ENCODE measurements at places on chromosomes 1 and 21.
A peak's percentile ranks its signal among the peaks of the same experiment; 100 is the strongest.

DNA sequence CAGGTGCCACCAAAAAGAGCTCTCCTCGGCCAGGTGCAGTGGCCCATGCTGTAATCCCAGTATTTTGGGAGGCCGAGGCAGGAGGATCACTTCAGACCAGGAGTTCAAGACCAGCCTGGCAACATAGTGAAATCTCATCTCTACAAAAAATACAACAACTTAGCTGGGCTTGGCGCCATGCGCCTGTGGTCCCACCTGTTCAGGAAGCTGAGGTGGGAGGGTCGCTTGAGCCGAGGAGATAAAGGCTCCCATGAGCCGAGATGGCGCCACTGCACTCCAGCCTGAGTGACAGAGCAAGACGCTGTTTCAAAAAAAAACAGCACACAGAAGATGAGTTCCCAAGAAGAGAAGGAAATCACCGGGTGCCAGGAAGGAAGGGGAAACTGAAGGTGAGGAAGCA is 67.0 kb downstream of the CHD5 start:
- DNase-seq: no peak

- DNase-seq: no peak
These were observed 79.2 kb downstream of the SGIP1 start for GRCh38 chr1:66613187-66613586.

DNA sequence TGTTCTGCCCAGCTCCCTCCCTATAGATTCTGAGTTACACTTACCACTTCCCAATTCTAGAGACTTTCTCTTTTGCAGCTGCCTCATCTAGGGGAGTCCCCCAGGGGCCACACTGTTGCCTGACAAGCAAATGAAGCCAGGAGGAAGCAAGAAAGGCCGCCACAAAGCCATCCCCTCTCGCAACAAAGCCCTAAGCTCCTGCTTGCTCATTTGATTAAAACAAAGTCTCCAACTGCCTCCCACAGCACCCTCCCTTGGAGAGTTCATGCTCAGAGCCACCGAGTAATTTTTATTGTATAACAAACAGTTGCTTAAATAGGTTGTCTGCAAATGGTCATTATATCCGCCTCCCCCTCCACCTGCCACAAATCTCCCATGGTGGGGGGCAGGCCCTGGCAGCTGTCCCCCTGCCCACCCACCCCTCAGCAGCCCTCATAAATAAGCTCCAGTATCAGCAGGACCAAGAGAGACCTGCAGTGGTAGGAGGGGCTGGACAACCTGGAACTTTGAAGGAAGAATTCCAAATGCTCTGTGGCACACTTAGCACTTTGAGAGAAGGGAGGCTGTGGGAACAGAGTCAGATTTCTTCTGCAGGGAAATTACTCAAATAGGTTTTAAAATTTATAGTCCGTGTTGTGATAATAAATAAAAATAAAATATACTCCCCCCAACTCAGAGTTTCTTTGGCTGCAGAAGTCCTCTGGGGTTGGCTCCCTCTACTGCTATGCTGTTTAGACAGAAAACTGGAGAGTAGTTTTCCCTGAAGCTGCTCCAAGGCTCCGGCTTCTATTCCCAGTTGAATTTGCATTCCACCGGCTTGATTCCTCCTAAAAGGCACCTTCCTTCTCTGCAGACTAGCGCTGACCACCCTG is 237.5 kb downstream of the TTLL7 start:
- DNase-seq: no peak

- peak; percentile 77 for DNase-seq
These were observed at the start of gene TAF13 for GRCh38 chr1:109075531-109076490. TSS of gene TAF13 (minus strand) at chr1:109076003. CDS start at chr1:109075947, 56 bp downstream.

- DNase-seq: peak; percentile 18
These were observed at the start of the genes PLA2G2C and UBXN10 for GRCh38 chr1:20185834-20186782. TSS of gene PLA2G2C (minus strand) at chr1:20186518. CDS start at chr1:20177363, 9,155 bp downstream. TSS of gene UBXN10 (plus strand) at chr1:20186096. CDS start at chr1:20190562, 4,466 bp downstream.

DNA sequence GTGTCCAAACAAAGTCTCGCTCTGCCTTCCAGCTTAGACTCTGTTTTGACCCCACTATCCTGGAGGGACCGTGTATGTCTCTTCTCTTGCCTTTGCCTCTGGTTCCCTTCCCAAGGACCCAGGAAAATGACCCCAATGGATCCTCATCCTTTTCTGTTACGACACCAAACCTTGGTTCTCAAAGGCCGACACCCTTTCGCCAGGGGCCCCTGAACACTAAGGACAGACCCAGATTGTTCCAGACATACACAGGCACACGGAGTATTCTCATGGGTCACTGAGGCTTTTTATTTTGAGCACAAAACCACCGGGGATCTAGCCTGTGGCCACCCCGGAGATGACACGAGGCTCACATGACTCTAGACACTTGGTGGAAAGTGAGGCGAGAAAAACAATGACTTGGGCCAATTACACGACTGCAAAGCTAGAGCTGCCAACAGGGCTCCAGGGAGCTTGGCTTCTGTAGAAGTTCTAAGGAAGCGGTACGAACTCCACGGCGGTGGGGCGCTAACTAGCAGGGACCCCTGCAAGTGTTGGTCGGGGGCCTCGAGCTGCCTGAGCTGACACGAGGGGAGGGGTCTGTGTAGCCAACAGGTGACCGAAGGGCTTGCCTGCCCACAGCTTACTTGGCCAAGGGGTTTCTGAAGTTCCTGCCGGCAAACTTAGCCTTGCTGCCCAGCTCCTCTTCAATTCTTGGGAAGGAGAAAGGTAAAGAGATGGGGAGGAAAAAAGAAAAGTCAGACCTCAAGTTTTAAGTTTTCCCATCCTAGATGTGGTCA is 17.6 kb downstream of the ENO1 start:
- DNase-seq: no peak

- DNase-seq: no peak
These were observed 14.7 kb upstream of the KCNE1 start for GRCh38 chr21:34526618-34527290.

- DNase-seq: no peak
These were observed 577 bp downstream of the IKBKE start for GRCh38 chr1:206470692-206471414.

- DNase-seq: no peak
These were observed 38.9 kb upstream of the HMGB4 start for GRCh38 chr1:33824971-33825370.

DNA sequence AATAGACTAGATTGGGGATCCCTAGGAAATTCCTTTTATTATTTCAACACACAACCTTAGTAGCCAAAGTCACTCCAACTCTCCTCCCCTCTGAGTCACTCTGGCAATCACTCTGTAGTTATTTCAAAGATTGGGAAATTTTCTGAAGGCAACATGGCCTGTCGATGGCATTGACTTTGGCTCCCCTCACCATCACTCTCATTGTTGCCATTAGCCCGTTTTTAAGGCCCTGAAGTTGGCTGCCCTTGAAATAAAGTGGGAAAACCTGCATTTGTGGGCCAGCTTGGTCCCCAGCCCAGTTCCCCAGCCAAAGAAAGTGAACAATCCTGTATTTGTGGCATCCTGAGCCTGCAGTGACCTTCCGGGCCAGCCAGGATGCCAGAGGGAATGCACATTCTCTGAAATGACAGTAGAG is 52.5 kb downstream of the CDC7 start:
- no peak for DNase-seq

DNA sequence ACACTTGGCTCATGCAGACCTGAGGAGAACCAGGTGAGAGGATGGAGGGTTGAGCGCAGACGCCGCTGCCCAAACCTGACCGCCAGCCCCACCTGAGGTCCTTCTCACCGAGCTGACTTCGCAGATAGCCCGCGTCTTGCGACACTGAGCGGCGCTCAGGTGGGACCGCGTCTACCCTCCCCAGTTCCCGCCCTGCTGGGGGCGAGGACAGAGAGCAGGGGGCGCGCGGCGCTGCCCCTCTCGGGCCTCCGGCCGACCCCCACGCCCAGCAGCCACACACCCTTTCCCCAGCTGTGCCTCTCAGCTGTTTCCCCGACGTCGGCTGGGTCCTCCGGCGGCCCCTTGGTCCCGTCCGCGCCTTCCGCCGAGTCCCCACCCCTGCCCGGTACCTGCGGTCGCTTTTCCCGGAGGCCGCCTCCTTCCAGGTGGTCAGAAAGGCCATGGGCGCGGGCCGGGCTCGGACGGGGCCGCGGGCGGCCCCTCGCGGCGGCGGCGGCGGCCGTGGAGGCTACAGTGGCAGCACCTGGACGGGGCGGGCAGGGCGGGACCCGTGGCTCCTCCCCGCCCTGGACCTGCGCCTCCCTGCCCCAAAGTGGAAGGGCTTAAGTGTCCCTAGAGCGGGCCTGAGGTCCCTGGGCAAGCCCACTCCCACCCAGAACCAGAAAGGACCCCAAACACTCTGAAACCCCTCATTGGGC is 14.4 kb upstream of the TTC39A start:
- DNase-seq: no peak

DNA sequence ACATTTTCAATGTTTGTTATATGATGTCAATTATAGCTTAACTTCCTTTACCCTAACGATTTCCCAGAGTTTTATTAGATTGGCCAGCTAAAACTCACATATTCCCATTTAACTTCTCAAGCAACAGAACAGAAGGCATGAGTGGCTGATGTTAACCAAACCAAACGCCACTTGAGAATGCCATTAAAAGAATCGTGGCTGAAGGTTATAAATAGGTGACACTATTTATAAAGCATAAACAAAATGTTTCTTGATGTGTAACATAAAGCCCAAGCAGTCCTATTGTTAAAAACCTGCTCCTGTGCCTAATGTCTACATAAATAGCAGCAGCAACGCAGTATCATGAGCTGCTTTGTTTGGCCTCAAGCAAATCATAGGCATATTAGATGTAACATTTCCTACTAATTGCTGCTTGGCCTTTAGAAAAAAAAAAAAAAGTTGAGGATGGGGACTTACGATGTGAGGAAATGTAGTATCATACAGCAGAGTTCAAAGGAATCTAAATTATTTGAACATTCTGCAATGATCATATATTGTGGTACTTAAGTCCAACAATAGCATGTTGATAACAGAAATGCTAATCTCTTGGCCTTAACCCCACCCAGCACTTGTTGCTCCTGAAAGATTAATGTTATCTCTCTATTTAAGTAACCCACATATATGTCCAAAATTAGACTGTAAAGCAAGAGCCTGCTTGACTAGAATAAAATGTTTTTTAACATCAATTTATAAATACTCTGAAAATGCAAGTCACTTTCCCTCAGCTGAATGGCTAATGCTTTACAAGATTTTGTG is 106.0 kb downstream of the ESRRG start:
- no peak for DNase-seq

- no peak for DNase-seq
These were observed 84.1 kb downstream of the LYPLAL1 start for GRCh38 chr1:219257751-219258150.

GRCh38 chr1:17304151-17304825 is 3.7 kb upstream of the PADI4 start:
- DNase-seq: no peak

- no peak for DNase-seq
These were observed 816 bp downstream of the HYI start for GRCh38 chr1:43452789-43453441.

- no peak for DNase-seq
These were observed 818.9 kb downstream of the KCNT2 start for GRCh38 chr1:195789321-195789720.

- no peak for DNase-seq
These were observed 46.1 kb upstream of the SYT2 start for GRCh38 chr1:202756391-202756790.

GRCh38 chr1:54766726-54767125 is 2.4 kb upstream of the PARS2 start:
- no peak for DNase-seq

- no peak for DNase-seq
These were observed 22.2 kb upstream of the HPDL start for GRCh38 chr1:45304311-45305081.

DNA sequence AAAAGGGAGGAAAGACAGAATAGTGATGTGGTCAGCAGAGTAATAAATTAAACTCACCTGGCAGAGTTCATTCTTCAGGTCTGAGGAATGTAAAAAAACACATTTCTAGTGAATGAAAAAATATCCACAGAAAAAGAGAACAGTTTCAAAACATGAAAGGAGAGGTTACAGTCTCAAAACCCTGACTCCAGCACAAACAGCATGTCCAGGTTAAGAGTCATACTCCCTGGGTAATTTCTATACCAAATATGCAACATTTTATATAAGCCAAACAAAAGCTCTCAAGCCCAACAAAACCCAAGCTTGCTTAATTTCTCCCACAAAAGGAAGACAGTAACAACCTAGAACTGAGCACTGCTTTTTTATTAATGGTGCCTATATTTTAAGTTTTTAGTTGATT is 173.0 kb downstream of the NTMT2 start:
- DNase-seq: no peak

DNA sequence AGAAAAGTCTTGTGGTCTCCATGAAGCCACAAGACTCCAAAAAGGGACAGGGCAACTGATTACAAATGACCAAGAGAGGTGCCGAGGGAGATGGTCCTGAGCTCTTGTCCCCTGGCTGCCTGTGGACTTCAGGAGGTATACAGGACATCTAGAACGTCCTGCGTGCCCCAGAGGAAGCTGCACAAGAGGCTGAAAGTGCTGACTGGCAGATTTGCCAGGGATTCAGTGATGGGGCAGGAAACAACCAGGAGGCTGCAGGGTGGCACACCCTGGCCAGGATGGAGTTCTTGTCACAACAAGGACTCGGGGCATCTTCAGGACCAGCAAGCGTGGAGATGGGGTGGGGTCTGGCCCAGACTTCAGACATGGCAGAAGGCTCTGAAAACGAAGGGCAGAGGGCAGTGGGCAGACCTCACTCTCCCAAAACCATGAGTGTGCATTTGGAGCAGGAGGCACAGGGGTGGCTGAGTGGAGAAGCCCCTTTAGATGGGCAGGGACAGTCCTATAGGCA is 13.4 kb upstream of the PKP1 start:
- no peak for DNase-seq

GRCh38 chr1:154975409-154976059 is 1.1 kb downstream of the CKS1B start:
- DNase-seq: no peak

GRCh38 chr1:37267111-37267835 is 207.1 kb upstream of the ZC3H12A start:
- DNase-seq: no peak

DNA sequence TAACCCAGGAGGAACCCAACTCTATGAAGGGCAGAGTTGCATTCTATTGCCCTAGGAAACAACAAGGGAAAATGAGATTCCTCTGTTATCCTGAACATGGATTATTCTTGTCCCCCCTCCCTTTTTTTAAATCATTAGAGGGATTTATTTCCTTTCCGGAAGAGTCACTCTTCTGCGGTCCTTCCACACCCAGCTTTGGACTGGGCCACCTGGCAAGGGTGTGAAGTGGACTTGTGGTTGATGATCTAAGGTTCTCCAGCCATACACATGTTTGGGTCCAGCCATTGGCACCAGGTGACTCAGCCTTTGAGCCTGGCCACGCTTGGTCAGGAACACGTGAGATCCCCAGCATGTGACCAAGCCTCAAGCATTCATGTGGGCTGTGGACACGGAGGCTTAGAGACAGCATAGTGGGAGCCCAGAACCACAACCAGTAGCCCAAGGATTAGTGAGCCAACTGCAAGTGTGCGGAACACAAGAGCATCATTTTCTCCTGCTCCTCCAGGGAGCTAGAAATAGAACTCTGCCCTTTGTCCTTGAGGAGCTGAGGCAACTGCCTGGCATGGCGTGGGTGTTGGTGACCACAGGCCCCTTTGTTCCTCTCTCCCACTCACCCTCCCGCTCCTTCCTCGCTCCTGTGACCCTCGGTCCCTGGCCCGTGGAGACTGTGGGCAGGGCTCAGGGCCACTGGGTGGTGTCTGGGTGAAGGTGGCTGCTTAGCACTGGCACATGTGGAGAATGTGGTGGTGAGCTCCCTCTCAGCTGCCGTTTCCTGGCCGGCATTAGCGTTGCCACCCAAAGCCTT is 50.1 kb downstream of the NENF start:
- no peak for DNase-seq
